ENCODE measurements at places on chromosomes 7 and 10. TPM values are rescaled to one million over a fixed set of nuclear protein-coding genes. Genes with fewer than 3 reads are reported as not detected.

CRTAC1 gene
- 7.3 TPM for total RNA-seq

HECW1 gene
- total RNA-seq, result 41.6 TPM

- no peak for DNase-seq
Measured at GRCh38 chr10:131570716-131571307, 259.3 kb upstream of the TCERG1L start.

DNA sequence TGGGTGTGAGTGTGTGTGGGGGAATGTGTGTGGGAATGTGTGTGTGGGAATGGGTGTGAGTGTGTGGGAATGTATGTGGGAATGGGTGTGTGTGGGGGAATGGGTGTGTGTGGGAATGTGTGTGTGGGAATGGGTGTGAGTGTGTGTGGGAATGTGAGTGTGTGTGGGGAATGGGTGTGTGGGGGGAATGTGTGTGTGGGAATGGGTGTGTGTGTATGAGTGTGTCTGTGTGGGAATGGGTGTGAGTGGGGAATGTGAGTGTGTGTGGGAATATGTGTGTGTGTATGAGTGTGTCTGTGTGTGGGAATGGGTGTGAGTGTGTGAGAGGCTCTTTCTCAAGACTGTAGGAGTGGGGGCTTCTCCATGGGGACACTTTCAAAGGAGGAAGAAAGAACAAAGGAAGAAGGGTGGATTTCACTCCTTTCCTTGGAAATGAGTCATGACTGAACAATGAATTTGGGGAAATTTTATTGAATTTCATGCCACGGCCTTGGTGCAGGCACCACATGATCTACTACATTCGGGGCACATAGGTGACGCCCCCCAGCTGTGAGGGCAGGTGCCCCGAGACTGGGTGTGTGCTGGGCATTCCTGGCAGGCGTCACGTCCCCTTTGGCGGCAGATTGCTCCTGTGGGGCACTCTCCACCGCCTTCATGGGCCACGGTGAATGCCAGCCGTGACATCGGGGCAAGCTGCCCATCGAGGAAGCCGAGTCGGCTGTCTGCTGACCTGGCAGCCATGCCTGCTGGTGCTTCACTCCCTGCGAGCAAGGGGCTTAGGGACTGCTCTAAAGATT, 88.8 kb upstream of the INSIG1 start:
- no peak for DNase-seq

GRCh38 chr7:40530292-40530691, 395.5 kb downstream of the SUGCT start:
- no peak for DNase-seq

SEMA4G gene
- 6.5 TPM for total RNA-seq

GNG11 gene
- 4.9 TPM for total RNA-seq

FAM25A gene
- total RNA-seq, result not detected

DNA sequence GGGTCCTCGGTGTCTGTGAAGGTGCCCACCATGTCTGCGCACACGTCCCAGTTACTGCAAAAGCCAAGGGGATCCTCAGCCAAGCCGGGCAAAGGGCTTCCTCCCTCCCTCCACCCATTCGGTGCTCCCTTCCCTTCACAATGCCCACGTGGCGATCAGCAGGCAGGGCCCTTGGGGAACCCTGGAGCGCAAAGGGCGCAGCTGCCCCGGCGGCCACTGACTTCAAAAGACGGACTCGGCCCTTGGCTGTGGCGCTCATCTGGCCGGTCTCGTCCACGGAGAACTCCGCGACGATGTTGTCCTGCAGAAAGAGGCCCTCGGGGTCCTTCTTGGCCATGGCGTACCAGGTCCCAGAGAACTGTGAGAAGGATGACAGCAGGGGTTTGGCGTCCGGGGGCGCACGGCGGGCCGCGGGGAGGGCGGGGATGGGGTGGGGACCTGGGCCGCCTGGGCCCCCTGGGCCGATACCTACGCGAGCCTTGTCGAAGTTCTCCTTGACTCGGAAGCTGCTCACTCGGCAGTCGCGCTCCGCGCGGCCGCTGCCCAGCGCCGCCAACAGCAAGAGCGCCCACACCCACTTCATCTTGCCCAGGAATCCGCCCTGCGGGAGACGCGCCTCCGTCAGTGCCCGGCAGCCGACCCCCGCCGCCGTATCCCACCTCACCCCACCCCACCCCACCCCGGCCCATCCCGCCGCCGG, 439 bp downstream of the RBP4 start:
- DNase-seq, result peak; percentile 37

- no peak for DNase-seq
Measured at GRCh38 chr10:61612450-61612849, 50.3 kb upstream of the CABCOCO1 start.

ZNF503 gene
- total RNA-seq, result 1.6 TPM

IL15RA gene
- total RNA-seq, result not detected

RBP4 gene
- 9.0 TPM for total RNA-seq

ANK3 gene
- total RNA-seq, result 205 TPM

GRCh38 chr10:8056871-8057331, 2.4 kb downstream of the GATA3 start:
- no peak for DNase-seq

DNA sequence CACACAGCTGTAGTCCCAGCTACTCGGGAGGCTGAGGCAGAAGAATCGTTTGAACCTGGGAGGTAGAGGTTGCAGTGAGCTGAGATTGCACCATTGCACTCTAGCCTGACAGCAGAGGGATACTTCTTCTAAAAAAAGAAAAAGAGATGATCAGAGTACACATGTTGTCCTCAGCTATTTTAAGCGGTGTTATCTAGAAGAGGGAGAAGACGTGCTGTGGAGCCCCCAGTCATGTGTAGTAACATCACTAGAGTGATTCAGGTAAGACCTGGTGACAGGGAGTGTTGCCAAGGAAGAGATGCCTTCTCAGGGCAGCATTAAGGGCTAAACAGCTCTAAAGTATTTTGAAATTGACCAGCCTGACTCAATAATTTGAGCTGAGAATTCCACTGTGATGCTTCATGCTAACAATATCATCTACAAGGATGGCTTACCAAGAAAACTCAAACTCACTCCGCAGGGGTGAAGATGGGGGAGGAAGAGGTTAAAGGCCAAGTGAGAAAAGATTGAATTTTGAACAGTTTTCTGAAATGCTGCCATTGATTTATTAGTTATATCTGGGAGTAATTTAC, 97.4 kb downstream of the KLF6 start:
- no peak for DNase-seq

DNA sequence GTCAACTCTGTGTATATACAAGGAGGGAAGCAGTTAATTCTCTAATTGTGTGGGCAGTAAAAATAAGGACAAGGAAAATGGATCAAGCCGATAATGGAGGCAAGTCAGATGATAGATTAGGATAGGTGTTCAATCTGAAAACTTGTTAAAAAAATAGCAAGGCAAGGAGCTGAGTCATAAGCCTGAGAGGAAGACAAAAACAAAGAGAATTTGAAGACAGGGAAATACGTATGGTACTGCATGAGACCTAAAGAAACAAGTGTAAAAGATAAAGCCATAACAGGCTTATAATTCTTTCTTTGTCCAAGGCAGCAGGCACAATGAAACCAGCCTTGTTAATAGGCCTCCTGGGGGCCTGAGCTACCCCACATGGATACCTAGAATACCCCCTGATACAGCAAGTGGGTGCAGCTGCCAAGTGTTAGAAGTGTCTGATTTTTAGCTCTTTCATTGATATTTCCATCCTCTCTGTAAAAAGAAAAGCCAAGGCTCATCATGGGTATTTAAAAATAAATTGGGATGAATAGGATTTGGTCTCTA, 1570.6 kb upstream of the LRRTM3 start:
- DNase-seq, result no peak

CALHM3 gene
- total RNA-seq, result not detected

GRCh38 chr10:47160967-47161366, 139.0 kb upstream of the GDF10 start:
- no peak for DNase-seq

GRCh38 chr7:45677311-45677900, 103.2 kb downstream of the ADCY1 start:
- no peak for DNase-seq

SUN3 gene
- total RNA-seq, result not detected

ARHGEF35 gene
- total RNA-seq, result 0.82 TPM

GRCh38 chr7:41744161-41744560, 41.3 kb upstream of the INHBA start:
- no peak for DNase-seq

GRCh38 chr7:76383089-76383944, 24.5 kb upstream of the YWHAG start:
- no peak for DNase-seq

CNTNAP2 gene
- 110 TPM for total RNA-seq

HERC4 gene
- 72.6 TPM for total RNA-seq

DNA sequence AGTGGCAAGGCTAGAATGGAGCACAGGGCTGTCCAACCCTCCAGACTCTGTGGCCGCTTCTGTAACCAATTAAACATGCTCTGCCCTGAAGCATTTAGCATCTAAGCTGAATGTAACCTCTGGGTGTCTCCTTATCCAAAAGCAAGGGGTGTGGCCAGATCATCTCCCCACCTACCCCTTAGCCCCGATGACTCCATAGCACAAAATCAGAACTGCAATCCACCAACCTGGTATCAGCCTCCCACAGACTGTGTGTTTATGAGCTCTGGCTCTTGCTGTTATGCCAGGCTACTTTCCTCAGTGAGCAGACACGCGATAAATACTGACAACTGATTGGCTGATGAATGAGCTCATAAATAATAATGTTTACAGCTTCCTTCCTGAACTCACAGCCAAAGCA, 3.2 kb downstream of the FRMD4A start:
- DNase-seq, result no peak

TMEM273 gene
- total RNA-seq, result 2.4 TPM

GRCh38 chr7:98836811-98837629, 32.8 kb downstream of the TMEM130 start:
- DNase-seq, result no peak

JCAD gene
- total RNA-seq, result 10.2 TPM

DNA sequence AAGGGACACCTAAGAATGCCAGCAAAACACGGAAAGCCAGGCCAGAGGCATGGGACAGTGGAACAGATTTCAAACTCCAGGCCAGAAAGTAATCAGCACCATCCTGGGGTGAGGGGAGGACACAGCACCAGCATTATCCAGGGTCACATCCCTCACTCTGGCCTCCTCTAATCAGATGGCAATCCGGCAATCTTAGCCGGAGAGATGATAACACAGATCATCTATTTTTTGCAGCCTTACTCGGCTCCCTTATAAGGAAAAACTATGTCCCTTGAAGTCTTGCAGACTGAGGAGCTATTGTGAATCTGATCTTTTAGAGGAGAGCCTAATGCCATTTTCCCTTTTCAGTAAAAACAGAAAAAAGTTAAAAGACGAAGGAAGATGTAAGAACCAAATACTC, 16.5 kb downstream of the TRIL start:
- DNase-seq, result no peak

GRCh38 chr10:77186936-77187335, 450.7 kb downstream of the KCNMA1 start:
- no peak for DNase-seq

GRCh38 chr7:140593672-140593982, 47.0 kb downstream of the DENND2A start:
- DNase-seq, result no peak

DNA sequence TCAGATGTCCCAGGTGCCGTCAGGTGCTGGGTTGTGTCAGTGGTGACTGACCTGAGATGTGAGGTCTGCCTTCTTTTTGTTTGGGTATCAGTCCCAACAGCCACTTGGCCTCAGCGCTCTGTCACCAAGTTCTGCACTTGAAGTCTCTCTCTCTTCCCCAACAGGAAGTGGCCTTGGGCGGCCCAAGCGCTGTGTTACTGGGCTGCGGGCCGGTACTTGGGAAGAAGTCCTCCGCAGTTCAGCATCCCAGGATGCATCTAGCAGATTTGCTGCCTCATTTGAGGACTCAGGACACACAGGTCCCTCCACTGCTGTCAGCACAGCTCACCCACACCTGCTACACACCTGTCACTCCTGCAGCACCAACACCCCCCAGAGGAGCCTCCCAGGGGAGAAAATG, 40.1 kb downstream of the LYZL2 start:
- no peak for DNase-seq

GRCh38 chr7:1020849-1021251, 23.5 kb upstream of the GPR146 start:
- DNase-seq, result no peak
